Uterus (tissue), 4 donors: ENCODE measurements at places on chromosomes 3 and 15. TPM values are rescaled to one million over a fixed set of nuclear protein-coding genes. Genes with fewer than 3 reads are reported as not detected.

Gene LRTM1
- total RNA-seq, result not detected

Gene DZIP3
- total RNA-seq, result 17.3 TPM

Gene FEZF2
- total RNA-seq, result not detected

Gene RETNLB
- not detected for total RNA-seq

Gene RHOA
- total RNA-seq, result 282 TPM

Gene OXSM
- total RNA-seq, result 29.0 TPM

Gene TM4SF18
- total RNA-seq, result 35.5 TPM

Gene HGD
- 7.4 TPM for total RNA-seq

Gene CELSR3
- total RNA-seq, result not detected

Gene LRRIQ4
- total RNA-seq, result not detected

Gene RPP25
- total RNA-seq, result 6.4 TPM

Gene DISP2
- 0.14 TPM for total RNA-seq

Gene FANCD2OS
- total RNA-seq, result not detected

Gene KNG1
- not detected for total RNA-seq

Gene ECE2
- not detected for total RNA-seq

Gene PPM1L
- 12.3 TPM for total RNA-seq

Gene FOXB1
- total RNA-seq, result not detected

Gene CLDN18
- not detected for total RNA-seq

Gene STRIT1
- not detected for total RNA-seq

Gene XYLB
- total RNA-seq, result 5.1 TPM

Gene CRYGS
- 2.4 TPM for total RNA-seq

Gene CAMKV
- not detected for total RNA-seq

Gene TMEM212
- 1.2 TPM for total RNA-seq

Gene SPINK8
- not detected for total RNA-seq

Gene MYEF2
- total RNA-seq, result 2.6 TPM

Gene NR1I2
- 0.62 TPM for total RNA-seq

Gene SLC28A2
- not detected for total RNA-seq

Gene NEIL1
- total RNA-seq, result 155 TPM

Gene PLIN1
- total RNA-seq, result 0.26 TPM

Gene MESD
- total RNA-seq, result 23.6 TPM

Gene PLSCR4
- 64.7 TPM for total RNA-seq

Gene IQCB1
- 69.4 TPM for total RNA-seq

Gene IQCF6
- total RNA-seq, result not detected

Gene NPAP1
- 0.41 TPM for total RNA-seq

Gene TMEM207
- not detected for total RNA-seq

Gene GHSR
- total RNA-seq, result not detected

Gene GABRR3
- not detected for total RNA-seq

Gene RAB6B
- total RNA-seq, result 0.29 TPM

Gene PAK6
- 5.0 TPM for total RNA-seq

Gene PCNP
- 206 TPM for total RNA-seq

Gene PLS1
- 1.8 TPM for total RNA-seq

Gene GOLGA6L1
- total RNA-seq, result not detected

Gene IMPG2
- under 0.01 TPM for total RNA-seq

Gene LYZL4
- not detected for total RNA-seq

Gene CHST2
- total RNA-seq, result 3.3 TPM

Gene EIF4A2
- total RNA-seq, result 489 TPM

Gene PRKAR2A
- total RNA-seq, result 24.7 TPM

Gene FSIP1
- 0.77 TPM for total RNA-seq

Gene ROBO2
- total RNA-seq, result not detected

Gene CPEB1
- total RNA-seq, result 2.4 TPM

Gene IL5RA
- total RNA-seq, result under 0.01 TPM

Gene HDC
- 3.6 TPM for total RNA-seq

Gene ASB14
- not detected for total RNA-seq

Gene SI
- total RNA-seq, result not detected
